Fibroblast of pulmonary artery (primary cell): ENCODE measurements at places on chromosomes 1 and 21.

DNA sequence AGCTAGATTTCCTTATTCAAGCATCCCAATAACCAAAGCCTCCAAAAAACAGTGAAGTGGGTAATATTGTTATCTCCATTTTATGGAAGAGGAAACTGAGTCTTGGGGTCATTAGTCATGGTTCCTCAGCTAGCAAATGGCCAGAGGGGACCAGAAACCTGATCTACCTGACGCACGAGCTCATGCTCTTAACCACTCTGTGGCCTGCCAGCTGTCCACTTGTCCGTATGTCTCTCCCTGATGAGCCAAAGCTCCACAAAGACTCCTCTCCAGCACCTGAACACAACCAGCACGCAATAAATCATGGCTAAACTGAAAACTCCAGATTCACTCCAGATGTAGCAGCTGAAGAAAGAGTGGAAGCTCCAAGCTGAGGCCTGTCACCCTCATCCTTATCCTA, 5.8 kb downstream of the CAPN8 start:
- no peak for DNase-seq

DNA sequence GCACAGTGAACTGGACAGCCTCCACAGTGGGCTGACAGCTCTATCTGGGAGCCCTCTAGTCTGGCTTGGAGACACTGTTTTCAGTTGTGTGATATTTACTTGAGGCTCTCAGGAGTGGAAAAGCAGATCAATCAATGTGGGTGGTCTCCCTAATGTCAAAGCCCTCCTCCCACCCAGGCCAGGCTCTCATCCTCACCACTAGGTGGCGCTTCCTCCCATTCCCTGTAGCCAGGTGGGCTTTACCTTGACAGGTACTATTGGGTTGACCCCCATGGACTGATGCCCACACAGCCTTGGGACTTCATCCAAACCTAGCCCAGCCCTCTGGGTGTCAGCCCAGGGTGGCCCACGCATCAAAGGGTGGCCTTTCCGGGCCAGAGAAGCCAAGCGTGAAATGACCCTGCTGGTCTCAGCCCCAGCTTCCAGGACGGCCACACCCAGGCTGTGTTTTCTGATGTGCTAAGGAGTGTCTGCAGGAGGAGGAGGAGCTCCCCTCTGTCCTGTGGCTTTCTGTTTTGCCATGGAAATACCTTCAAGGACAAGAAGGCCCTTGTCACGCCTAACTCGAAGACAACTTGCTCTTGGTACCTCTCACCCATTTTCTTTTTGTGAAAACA, 54.0 kb downstream of the CLIC6 start:
- no peak for DNase-seq

GRCh38 chr1:195766709-195767108, 841.5 kb downstream of the KCNT2 start:
- peak; percentile 16 for DNase-seq

- no peak for DNase-seq
Observed at GRCh38 chr21:42581993-42582786, 68.5 kb downstream of the SLC37A1 start.

DNA sequence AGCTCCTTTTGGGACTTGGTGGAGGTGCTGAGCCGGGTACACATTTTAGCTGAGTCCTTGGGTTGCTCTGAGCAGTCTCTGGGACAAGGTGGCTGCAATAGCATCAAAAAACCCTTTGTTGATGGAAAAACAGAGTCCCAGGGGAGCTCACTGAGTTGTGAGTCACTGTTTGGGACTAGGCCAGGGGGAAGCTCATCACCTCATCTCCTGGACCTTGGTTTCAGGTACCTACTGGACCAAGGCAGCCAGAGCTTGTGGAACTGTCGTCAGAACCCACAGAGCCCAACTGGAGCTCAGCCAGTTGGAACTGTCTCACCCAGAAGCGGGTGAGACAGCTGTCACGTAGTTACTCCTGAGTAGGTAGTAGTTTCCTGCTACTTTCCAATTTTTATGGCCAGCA, 146.7 kb downstream of the HLX start:
- peak; percentile 34 for DNase-seq

- DNase-seq = no peak
Observed at GRCh38 chr1:199308349-199308846, 669.6 kb downstream of the PTPRC start.

DNA sequence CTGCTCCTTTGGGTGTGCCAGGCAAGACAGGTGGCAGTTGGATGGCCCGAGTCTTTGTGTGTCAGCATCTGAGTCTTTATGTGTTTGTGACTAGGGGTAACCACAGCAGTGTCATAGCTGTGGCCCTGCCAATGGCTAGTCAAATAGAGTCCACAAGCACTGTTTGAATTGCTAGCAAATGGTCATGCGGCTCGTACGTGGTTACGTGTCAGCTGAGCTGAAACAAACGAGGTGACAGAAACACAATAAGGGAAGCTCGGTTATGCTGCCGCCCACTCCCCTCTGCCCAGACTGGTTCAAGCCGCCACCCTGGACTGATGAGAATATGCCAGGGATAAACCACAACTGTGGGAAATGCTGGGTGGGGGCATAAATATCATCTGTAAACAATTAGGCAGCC, 174.3 kb upstream of the LMO4 start:
- no peak for DNase-seq

DNA sequence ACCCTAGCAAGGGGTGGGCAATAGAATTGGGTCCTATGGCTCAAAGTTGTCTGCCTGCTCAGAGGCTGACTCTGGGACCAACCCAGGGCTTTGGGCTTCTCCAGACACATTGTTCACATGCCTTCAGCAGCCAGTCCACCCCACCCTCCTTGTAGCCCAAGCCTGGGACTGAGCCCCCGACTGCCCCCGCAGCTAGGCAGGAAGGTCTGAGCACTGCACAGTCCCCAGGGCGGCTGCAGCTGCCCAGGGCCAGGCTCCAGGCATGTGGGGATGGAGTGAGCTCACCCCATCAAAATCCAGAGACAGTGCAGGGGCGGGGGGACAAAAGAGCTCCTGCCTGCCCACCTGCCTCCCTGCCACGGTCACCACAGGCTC, 35.6 kb downstream of the HSPG2 start:
- no peak for DNase-seq

DNA sequence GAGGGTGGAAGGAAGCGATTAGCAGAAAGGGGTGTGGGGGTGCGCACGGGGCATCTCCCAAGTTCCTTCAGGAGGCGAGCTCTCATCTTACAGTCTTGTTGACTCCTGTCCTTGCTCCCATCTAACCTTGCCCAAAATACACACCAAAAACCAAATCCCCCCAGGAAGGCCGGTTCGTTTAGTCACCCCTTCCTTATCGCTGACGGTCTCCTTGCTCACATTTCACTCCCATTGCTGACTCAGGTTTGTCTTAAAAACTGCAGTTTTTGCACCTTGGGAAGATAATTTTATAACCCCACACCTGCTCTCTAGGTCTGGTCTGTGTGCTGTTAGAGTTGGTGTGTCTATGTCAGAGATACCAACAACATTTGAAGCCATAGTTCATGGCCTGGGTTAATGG, 68.1 kb upstream of the F3 start:
- no peak for DNase-seq

DNA sequence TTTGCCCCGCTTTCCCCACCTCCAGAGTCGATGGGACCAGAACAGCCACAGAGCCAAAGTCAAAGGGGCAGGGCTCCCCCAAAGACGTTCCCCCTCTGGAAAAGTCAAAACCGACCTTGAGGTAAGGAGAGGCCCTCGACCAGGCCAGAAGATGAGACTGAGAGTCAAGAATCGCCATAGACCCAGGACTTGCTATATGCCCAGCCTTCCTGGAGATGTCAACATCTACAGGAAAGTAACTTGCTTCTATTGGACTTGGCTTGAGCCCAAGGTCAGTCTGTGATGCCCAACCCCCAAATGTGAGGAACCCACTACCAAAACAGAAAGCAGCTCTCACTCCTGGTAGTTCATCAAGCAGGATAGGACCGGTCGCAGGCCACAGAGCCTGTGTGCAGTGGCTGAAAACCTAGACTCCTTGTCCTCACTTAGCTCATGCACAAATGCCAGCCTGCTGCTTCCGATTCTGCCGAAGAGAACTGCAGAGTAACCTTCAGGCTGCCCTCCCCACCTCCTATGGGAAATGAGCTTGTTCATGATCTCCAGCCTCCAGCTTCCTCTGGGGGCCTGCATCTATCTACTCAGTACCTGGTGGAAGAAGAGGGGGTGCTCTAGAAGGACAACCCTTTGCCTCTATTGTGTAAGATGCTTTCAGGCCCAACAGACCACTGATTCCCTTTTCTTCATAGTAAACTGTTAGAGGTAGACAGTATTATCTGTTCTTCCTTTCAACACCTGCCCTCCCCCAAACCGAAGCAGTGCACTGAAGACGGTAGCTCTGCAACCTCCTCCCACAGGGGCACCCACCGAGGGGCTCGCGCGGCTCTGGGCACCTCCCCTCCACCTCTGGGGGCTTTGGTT, 1.4 kb downstream of the ACOT7 start:
- DNase-seq = no peak

GRCh38 chr1:36151845-36152203, 2.5 kb upstream of the TRAPPC3 start:
- no peak for DNase-seq
